Cortex of kidney (tissue), 1 donor: ENCODE measurements at places on chromosomes 4 and X.

DNA sequence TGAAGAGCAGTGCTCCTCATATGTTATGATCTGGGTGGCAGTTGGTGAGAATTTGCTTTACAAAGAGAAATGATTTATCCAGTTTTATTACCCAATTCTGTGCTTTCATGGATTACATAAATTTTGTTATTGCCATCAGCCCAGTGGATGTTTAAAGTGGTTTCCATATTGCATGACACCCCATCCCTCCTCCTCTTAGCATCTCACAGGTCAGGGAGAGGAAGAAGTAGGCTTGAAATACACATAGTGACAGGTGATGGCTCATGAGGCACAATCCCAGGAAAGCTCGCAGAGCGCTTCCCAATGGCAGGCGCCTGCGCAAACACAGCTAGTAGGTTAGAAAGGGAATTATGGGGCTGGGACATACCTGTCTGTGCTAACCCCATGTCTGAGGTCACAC lies 47.7 kb upstream of the GATB start:
- DNase-seq, result no peak

DNA sequence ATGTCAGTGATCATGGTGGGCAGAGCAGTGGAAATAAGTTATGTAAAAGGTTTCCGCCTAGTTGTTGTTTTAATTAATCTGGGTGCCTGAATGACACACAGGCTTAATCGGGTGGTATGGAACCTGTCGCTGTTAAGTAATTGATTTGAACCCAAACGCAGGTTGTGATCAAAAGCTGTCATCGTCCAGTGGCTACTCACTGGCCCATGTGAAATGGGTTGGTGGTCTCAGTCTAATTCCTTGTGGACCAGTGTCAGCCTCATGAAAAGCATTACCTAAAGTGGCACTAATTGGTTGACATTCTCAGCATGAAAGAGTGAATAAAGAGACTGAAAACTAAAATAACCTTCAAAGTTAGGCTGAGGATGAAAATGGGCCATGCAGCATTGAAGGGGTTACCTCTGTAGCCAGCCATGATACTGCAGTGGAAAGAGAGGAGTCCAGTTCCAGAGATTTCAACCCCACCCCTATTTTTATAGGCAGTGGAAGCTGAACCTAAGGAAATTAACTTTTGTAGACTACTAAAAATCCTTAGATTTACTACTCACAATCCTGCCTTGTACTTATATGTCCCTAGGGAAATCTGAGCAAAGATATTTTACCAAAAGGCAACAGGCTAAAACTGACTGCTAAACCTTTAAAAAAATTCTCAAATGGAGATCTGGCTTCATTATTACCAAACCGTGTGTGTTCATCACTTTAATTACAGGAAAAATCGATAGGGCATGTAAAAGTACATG lies 251.7 kb upstream of the TENM3 start:
- DNase-seq, result no peak

DNA sequence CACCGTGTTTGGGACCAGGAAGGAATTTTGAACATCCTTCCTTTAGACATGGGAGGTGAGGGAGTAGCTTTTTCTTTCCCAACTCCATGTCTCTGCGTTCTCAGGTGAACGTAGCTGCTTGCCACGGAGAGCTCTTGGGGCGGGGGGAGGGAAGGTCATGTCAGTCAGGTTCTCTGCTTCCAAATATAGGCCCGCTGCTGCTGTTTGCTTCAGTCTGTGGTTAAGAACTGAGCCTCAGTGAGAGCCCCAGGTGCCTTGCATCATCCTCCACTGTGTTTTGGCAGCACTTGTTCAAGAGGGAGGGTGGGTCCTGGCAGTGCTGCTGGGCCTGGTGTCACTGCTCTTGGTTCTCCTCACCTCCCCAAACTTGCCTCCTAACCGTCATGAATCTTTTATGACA lies 46.5 kb downstream of the HADH start:
- no peak for DNase-seq

- DNase-seq, result no peak
Measured at GRCh38 chr4:134883831-134884449, 682.4 kb upstream of the PABPC4L start.

DNA sequence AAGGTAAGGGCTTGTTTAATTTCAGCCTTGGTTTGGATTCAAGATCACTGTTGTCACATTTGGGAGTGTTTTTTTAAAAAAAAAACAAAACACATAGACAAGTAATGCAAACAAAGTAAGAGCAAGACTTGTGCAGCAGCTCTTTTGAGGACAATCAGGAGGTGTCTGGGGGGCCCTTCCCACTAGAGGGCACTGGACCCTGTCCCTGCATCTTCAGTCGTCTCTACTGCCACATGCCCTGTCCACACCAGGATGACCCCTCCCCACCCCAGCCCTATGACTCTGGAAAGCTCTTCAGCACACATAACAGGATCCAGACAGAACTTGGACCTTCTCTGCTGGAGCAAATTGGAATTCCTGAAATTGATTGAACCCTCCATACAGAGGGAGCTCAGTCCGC lies 71.0 kb downstream of the USP46 start:
- no peak for DNase-seq

DNA sequence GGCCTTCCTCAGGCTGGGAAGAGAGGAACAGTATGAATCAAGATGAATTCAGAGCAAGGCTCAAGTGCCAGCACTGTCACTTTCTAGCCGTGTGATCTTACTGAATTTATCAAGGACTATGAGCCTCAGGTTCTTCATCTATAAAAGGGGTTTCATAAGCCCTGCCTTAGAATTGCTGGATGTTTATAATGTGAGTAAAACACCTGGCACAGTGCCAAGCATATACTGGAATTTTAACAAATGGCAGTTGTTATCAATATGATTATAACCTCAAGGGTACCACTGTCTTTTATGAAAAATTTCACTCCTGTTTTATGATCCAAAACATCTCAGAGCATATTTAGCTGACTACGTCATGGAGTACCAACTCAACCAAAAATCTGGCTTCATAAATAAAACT lies 4.0 kb downstream of the MAGEC2 start:
- no peak for DNase-seq

DNA sequence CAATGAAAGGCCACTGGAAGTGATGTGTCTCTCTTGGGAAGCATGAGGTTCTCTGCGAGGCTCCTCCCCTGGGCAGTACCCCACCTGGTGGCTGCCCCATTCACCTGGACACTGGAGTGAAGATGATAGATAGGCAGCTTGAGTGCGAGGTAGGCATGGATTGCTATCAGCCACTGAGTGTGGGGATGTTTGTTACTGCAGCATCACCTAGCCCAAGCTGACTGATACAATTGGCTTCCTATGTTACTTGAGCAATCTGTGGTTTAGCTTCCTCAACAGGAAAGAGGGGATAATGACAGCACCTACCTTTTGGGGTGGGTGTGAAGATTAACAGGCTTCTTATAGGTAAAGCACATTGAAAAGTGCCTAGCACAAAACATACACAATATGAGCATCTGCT lies 30.8 kb downstream of the ADRA2C start:
- DNase-seq, result no peak

- DNase-seq, result no peak
Measured at GRCh38 chr4:13633671-13634070, 6.1 kb upstream of the BOD1L1 start.

DNA sequence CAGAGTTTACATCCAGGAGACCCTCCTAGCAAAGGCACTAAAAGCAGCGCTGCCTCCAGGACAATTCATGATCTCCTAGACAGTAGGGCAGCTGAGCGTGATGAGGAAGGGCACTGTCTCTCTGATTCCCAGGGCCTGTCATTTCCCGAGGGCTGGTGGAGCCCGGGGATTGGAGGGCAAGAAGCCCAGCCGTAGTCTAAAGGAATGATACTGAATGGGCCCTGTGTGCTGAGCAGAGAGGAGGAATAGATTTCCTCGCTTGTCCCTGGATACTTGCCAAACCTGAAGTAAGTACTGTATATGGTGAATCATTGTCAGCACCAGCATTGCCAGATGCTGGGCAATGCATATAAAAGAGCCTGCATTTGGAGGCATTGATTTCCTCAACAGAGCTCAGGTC lies 88.0 kb upstream of the SLITRK2 start:
- DNase-seq, result no peak

DNA sequence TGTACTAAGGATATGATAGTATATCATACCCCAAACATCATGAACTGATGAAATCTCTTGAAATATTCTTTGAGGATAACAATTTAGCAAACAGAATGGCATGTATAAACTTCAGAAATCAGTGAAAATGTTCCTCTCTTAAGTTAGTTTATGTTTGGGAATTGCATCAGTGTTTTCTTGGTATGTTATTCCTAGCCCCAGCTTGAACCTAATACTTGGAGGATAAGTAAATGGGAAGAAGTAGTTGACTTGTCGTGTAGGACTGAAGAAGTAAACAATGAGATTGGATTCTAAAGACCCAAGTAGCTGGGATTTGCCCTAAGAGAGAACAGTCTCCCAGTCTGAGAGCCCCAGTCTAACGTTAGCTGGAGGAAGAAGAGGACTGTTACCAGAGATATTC lies 355.7 kb downstream of the GALNTL6 start:
- DNase-seq, result no peak

DNA sequence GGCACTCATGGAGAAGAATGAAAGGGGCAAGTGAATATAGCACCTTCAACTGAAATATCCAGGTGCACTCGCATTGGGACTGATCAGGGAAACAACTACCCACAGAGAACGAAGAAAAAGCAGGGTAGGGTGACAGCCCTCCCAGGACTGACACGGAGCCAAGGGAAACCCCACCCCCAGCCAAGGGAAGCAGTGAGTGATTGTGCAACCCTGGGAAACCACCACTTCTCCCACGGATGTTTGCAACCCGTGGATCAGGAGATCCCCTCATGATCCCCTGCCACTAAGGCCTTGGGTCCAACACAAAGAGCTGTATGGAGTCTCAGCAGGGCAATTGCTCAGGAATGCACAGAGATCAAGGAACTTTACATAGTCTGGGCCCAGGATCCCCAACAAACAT lies 158.5 kb upstream of the HCCS start:
- DNase-seq, result no peak

DNA sequence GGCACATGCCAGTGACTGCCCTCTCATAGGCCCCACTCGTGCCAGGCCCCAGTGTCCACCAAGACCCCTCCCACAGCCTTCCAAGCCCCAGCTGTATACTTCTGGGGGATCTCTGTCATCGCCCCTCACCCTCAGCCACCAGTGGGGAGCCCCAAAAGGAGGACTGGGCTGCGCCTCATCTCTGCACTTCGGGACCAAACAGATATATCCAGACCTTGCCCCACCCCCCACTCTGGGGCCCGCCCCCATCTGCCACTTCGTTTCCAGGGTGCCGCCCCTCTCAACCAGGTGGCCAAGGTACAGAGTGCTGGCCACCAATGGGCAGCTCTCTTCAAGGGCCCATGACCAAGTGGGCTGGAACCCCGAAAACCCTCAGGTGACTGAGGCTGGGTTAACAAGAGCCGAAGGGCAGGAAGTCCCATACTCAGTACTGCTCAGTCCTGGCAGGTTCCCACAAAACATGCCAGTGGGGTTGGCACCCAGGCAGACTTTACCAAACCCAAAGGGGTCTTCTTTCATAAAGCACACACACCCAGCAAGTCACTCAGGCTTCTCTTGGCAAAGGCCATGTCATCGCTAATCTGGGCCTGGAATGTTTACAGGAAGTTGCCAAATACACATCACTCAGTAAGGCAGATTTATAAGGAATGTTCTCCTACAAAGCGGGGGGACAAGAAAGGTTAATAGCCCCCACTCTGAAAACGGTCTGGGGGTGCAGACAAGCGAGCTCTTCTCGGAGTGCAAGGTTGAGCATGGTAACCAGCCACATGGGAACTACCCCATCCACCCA lies 4.4 kb downstream of the ZFYVE28 start:
- no peak for DNase-seq

DNA sequence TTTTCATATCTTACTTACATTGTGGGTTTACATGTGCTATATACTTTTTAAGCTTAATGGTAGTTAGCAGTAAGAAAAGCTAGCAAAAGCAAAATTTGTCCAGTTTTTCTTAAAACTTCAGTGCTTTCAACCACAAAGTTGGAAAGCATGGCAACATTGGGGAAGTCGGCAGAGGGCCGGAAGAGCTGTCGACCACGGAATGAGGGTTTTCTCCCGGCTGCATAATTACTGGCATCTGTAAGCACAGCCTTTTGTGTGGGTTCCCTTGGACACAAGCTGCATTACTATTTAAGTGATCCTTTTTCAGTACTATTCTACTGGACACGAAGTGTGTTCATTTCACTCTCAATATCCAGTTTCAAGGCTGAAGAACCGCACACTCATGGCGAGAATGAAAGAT lies 560.4 kb downstream of the ANKRD50 start:
- no peak for DNase-seq

DNA sequence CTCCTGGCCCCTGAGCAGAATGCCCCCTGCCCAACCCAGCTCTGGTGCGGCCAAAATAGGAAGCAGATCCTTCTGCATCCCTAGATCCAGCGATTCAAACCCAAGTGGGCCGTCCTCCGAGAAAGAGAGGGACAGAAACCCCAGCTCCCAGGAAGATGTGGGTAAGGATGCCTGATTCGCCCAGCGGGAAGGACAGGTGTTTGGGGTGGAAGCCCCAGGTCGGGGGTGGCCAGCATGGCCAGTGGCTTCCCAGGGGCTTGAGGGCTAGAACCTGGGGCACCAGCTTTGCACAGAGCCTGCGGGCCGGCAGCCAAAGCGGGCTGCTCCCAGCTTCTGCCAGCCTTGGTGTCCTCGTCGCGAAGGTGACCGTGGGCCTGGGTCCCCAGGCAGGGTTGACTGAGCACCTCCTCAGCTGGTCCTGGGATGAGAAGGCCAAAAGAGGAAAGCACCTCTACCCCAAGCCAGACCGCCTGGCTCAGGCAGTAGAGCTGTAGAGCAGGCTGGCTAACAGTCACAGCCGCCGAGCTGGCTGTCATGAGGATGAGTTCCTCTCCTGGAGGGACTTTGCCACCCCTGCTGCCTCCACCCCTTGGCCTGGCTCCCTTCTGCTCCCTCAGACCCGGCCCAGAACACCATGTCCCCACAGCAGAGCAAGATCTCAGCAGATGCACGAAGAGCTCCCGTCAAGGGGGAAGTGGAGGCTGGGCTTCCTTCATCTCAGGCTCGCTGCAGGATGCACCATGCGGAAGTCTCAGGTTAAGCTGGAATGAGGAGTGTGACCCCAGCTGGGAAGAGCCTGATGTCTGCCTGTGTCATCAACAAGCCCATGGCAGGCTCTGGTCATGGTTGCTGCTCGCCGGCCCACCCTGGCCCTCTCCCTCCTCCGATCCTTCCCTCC lies 59.9 kb downstream of the CPZ start:
- DNase-seq, result no peak
